ENCODE measurements at places on chromosomes 12 and 14. TPM values are rescaled to one million over a fixed set of nuclear protein-coding genes. Genes with fewer than 3 reads are reported as not detected.

ENDOU gene
- 0.27 TPM for total RNA-seq

SSTR1 gene
- under 0.01 TPM for total RNA-seq

GUCY2C gene
- not detected for total RNA-seq

SPTB gene
- 0.81 TPM for total RNA-seq

SOX5 gene
- 0.27 TPM for total RNA-seq

SLC22A17 gene
- 23.4 TPM for total RNA-seq

KCNH3 gene
- 2.2 TPM for total RNA-seq

C12orf54 gene
- total RNA-seq = 0.27 TPM

PPM1H gene
- total RNA-seq = 15.1 TPM

TMEM63C gene
- 0.27 TPM for total RNA-seq

DLK1 gene
- total RNA-seq = 0.27 TPM

GNB3 gene
- total RNA-seq = 1.9 TPM

CLEC4E gene
- total RNA-seq = not detected

TAS2R50 gene
- 2.7 TPM for total RNA-seq

OVCH1 gene
- not detected for total RNA-seq

AMDHD1 gene
- total RNA-seq = 0.81 TPM

ASCL1 gene
- not detected for total RNA-seq

ANO4 gene
- total RNA-seq = not detected

BHLHE41 gene
- total RNA-seq = 0.81 TPM

OR10G2 gene
- not detected for total RNA-seq

FAM181A gene
- not detected for total RNA-seq

ADAM21 gene
- total RNA-seq = 0.27 TPM

ENO2 gene
- total RNA-seq = 14.0 TPM

TDRD9 gene
- total RNA-seq = 1.6 TPM

TMEM263 gene
- 16.4 TPM for total RNA-seq

METTL25 gene
- 7.3 TPM for total RNA-seq

SLC25A47 gene
- not detected for total RNA-seq

SYT1 gene
- total RNA-seq = 0.81 TPM

GPRC5D gene
- not detected for total RNA-seq

SSPN gene
- total RNA-seq = 5.9 TPM

RTN1 gene
- total RNA-seq = 0.54 TPM

AICDA gene
- total RNA-seq = not detected

RPL10L gene
- not detected for total RNA-seq

MORN3 gene
- 0.54 TPM for total RNA-seq

GPR162 gene
- total RNA-seq = 29.6 TPM

DTX1 gene
- 1.1 TPM for total RNA-seq

PXMP2 gene
- total RNA-seq = 21.0 TPM

CLEC1B gene
- 0.27 TPM for total RNA-seq

CCDC198 gene
- not detected for total RNA-seq

ANKRD52 gene
- total RNA-seq = 22.9 TPM

DAO gene
- not detected for total RNA-seq

NXPH4 gene
- not detected for total RNA-seq

IRF2BPL gene
- 31.5 TPM for total RNA-seq

ETFBKMT gene
- total RNA-seq = 2.4 TPM

PLBD1 gene
- total RNA-seq = 1.1 TPM

KRT78 gene
- total RNA-seq = not detected

CLEC2A gene
- total RNA-seq = not detected

TPPP2 gene
- not detected for total RNA-seq

KIF5A gene
- 1.3 TPM for total RNA-seq

RNF212B gene
- total RNA-seq = not detected

RNFT2 gene
- total RNA-seq = 2.2 TPM

FOXN4 gene
- under 0.01 TPM for total RNA-seq

Measured in hematopoietic multipotent progenitor cell (in vitro differentiated cells).